ENCODE measurements at places on chromosomes 2 and 18.
A peak's percentile ranks its signal among the peaks of the same experiment; 100 is the strongest.

DNA sequence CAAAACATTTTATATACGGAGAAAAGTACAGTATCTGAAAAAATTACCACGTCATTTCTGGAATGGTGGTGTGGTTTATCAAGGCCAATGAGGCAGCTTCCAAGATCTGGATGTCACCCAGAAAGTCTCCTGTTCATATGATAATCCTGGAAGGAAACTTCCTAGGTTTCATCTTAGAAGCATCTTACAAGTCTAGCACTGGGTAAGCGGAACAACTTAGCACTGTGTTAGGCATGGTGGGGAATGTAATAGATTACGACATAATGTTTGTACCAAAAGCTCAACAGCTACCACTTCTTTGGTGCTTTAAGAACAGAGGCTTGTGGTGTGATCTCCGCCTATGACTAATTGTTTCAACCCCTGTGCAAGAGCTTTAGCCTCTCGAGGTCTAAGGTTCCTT lies 63.1 kb upstream of the LYPD1 start:
- no peak for DNase-seq

- DNase-seq = no peak
Measured at GRCh38 chr2:31324016-31324633, 90.2 kb downstream of the EHD3 start.

DNA sequence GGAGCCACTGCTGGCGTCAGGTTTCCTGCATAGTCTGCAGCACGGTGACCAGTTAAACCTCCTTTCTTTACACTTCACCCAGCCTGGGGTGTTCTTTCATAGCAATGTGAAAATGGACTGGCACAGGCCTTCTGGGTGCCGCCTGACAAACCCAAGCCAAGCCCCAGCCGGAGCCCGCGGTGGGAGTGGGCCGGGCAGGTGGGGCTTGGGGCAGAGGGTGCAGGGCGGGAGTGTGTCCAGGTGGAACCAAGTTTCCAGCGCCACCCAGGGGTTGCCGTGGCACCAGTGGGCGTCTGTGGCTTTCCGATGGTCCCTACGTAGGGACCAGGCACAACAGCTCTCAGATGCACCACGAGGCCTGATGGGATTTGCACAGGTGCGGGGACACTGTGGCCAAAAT lies 75.8 kb downstream of the RTP5 start:
- no peak for DNase-seq

- no peak for DNase-seq
Measured at GRCh38 chr2:143148757-143149156, 19.5 kb downstream of the ARHGAP15 start.

DNA sequence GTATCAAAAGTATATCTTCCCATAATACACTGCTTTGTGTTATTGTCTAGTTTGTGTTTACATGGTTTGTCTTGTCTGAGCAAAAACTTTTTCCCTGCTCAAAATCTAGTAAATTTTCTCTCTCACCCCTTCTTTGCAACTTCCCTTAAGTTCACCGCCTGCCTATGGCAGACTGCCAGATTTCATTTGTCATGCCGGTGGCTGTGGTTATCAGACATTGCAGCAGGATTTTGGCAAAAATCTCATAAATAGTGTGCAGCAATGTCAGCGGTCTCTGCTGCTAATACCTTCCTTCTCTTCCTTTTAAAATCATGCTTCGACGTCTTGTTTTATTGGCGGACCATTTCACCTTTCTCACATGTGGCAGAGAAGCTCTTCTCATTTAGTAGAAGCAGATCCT lies 45.6 kb upstream of the TMEM178A start:
- peak; percentile 31 for DNase-seq

DNA sequence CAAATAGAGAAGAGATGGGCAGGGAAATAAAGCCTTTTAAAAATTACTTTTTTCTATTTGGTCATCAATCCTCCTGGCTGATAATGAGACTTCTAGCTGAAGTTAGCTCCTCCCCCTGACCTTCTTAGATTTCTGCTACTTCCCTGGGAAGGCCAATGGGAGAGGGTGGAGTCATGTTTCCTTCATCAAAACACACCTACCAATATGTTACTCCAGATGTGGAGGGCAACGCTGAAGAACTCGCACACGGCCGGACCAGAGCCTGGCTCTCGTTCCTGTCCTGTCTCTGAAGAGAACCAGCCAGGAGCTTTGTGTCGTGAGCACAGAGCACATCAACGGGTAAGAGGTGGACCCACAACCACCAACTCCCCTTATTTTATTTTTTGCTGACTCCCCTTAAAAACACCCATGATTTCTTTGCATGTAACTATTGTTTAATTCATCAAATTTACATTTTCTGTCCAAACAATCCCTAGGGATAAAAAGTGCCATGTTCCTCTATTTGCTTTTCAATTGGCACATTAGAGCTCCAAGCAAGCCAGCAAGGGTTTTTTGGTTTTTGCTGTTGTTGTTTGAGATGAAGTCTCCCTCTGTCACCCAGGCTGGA lies 94.9 kb downstream of the ADD2 start:
- DNase-seq = no peak

DNA sequence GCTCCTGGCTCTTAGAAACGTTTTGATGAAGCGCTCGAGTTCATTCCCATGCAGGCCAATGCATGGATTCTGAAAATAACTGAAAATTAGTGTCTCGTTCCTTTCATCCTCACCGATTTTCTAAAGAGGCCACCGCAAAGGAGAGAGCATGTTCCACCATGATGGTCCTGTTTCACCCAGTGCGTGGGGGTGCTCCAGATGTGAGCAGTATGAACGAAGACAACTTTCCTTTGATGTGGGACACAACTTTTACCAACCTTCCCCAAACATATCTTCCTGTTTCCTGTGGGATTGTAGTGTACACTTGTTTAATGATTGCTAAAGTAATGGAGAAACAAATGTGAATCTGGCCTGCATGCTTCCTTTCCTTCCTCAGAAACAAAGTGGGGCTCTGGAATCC lies 114.5 kb downstream of the PRPF40A start:
- no peak for DNase-seq

GRCh38 chr2:144914622-144915318 lies 394.9 kb upstream of the ZEB2 start:
- no peak for DNase-seq

DNA sequence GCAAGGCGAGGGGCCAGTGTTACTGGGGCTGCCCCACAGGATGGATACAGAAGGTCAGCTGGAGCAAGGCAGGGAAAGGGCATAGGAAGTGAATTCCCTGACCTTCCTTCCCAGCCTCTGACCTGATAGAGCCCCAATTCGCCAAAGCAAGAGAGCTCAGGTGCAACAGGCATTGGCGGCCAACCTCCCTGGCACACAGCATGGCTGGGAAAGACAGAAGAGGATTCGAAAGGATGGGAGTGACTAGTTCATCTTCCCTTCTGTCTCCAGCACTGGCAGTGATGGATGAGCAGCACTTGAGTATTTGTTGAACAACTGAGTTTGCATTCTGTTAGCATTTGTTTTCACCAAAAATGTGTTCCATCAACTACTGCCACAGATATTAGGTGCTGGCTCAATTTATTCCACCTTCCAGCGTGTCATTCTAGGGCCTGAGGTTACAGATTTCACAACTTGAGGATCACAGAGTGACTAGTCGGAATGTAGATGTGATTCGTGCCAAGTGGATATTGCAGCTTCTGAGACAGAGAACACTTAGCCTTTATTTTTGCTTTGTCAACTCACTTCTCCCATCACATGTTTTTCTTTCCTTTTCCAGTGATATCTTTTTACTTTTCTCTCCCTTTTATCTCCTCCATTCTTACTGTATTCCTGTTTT lies 6.2 kb downstream of the COPS8 start:
- DNase-seq = no peak

DNA sequence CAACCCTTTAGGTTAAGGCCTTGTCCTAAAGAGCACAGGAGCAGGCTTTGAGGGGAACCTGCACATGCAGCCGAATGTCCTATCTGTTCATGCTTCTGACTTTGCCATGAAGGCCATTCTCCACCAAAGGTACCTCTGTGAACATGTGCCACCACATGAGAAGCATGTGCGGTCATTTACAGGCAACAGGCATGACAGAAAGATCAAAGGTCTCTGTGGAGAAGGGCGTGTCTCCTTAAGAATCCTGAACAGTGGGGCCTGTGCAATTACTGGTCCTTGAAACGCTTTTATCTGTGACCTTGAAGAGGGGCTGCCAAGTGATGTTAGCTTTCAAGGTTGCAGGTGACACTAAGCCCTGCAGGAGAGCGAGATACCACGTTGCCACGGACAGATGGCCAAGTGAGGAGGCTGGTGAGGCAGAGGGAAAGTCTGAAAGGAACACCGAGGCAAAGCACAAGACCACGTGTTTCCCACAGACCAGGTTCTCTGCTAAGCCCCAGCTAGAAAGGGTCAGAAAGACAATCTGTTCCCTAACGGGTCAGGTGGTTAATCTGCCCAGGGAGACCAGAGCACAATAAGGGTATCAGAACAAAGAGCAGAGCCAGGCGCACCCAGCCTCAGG lies 19.5 kb upstream of the POMC start:
- DNase-seq = no peak

- DNase-seq = no peak
Measured at GRCh38 chr18:49751427-49752094, 61.8 kb downstream of the ACAA2 start.

DNA sequence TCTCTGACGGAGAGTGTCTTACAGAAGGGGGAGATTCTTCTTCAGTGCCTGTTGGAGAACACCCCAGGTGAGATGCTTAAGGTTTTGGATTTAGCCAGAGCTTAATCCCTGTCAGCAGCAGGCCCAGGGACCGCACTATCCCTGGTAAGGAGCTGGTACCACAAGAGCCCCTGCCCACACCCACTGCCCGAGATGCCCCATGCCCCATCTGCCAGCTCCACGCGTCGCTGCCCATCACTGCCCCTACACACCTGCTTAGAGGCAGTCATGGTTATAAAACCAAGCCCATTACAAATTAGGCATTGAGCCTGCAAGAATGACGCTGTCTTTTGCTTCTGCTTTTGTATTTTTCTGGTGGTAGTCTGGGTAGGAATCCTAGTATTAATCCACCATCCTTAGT lies 21.7 kb downstream of the CEP68 start:
- no peak for DNase-seq

DNA sequence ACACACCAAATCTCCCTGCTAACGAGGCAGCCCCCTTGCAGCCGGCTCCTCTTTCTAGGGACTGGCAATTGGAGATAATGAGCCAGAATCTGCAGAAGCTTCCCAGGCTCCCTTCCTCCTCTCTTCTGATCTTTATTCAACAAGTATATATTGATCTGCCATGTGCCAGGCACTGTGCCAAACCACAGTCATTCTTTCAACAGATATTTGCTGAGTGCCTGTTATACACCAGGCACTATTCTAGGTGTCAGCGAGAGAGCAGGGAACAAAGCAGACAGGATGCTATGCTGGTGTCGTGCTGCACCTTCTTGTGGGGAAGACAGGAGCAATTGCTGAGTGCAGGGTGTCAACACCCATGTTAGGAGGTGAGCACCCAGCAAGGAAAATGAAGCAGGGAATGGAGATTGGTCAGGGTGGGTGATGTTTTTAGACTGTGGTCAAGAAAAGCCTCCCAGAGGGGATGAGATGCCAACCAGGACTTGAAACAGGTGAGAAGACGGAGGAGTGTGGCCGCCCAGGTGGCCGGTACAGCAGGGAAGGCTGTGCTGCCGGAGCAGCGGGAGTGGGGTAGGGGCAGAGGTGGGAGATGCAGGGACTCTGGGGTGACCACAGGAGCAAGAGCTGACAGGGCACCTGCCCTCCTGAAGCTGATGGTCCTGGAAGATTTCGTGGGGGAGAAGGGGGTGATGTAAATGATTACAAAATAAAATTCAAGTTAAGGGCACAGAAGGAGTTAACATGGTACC lies 307.6 kb upstream of the RAB12 start:
- DNase-seq = no peak

GRCh38 chr2:130915149-130915548 lies 78.4 kb downstream of the ARHGEF4 start:
- no peak for DNase-seq

GRCh38 chr2:205865905-205866441 lies 183.7 kb downstream of the NRP2 start:
- no peak for DNase-seq

DNA sequence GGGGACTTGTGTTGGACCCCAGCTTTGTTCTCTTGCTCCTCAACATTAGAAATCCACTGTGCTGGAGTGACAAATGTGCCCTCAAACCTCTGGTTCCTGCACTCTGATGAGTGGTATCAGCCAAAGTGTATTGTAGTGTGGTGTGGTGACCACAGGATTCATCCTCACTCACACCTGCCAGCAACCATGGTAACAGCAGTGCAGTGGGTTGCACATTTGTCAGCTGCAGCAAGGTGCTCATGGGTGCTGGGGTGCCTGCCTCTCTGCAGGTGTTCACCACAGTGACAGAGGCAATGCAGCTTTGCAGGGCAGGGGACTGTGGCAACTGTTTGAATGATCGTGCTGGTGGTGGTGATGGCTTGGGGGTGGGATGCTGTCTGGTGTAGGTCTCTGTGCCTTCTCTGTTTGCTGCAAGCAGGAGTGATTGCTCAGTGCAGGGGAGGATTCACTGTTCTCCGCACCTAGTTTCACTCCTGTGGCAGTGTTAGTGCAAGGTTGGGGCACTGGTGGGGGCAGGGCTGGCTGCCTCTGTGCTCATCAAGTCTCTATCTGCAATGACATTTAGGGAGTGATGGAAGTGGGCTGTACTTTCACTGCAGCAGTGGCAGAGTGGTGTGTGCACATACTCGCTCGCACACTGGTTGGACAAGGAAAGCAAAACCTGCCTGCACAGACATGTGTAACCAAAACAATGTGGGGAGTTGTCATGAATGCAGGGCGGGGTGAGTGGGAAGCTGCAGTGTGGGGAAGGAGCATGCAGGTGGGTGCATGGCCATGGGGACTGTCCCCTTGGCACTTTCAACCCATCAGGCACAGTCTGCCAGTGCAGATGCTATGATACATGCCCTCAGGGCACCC lies 301.1 kb downstream of the PIK3C3 start:
- DNase-seq = no peak

GRCh38 chr2:216315802-216316603 lies 56.3 kb downstream of the MARCHF4 start:
- DNase-seq = no peak

DNA sequence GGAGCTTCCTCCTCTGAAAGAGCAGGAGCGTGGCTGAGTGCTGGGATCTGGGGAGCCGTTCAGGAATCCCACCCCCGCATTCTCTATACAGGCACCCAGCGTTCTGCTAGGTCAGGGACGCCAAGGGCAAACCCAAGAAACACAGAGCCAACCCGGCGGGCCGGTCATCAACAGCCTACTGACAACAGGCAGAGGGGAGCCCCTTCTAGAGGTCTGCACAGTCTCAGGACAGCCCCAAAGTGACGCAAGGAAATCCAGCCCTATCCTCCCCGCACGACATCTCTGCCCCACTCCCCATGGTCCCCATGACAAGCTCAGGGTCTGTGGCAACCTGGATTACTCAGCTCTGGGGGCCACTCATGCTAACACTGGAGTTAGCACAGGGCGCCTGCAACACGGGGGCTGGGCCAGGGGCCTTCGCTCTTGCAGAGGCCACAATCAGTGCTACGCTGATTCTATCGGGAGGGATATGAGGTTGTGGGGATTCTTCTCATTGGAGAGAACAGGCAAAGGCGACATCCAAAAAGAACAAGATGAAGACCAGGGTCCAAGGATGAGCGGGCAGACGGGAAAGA lies 81.6 kb downstream of the PXDN start:
- DNase-seq = no peak

Data from glomerular endothelial cell (primary cell).